Mesangial cell (primary cell): ENCODE measurements at places on chromosomes 3 and 15. TPM values are rescaled to one million over a fixed set of nuclear protein-coding genes. Genes with fewer than 3 reads are reported as not detected.

Gene PRKCD
- 8.2 and 9.9 TPM in 2 replicates for total RNA-seq

Gene GRAMD2A
- 0.16 and 1.1 TPM in 2 replicates for total RNA-seq

Gene ABHD10
- 16.1 and 29.0 TPM in 2 replicates for total RNA-seq

Gene CFAP100
- total RNA-seq, result not detected in 2 replicates

Gene SPATA12
- total RNA-seq, result 0.13 and 0.16 TPM in 2 replicates

Gene CNTN3
- under 0.01 TPM in 1 of 2 replicates, not detected in the other for total RNA-seq

Gene ITGA11
- 7.8 and 83.4 TPM in 2 replicates for total RNA-seq

Gene UQCC5
- 1.3 and 2.0 TPM in 2 replicates for total RNA-seq

Gene NUTM1
- not detected in 2 replicates for total RNA-seq

Gene TBCCD1
- total RNA-seq, result 10.0 and 14.2 TPM in 2 replicates

Gene C3orf33
- total RNA-seq, result 0.81 and 4.1 TPM in 2 replicates

Gene TERC
- total RNA-seq, result 67.2 and 103 TPM in 2 replicates

Gene CADM2
- not detected in 2 replicates for total RNA-seq

Gene SYNPR
- not detected in 2 replicates for total RNA-seq

Gene TM6SF1
- total RNA-seq, result 0.33 and 1.4 TPM in 2 replicates

Gene MORC1
- total RNA-seq, result not detected in 2 replicates

Gene ACAD11
- total RNA-seq, result 5.5 and 13.9 TPM in 2 replicates

Gene GOLGA6L1
- total RNA-seq, result not detected in 2 replicates

Gene NOX5
- total RNA-seq, result 0.16 and 1.1 TPM in 2 replicates

Gene WHAMM
- 4.2 and 9.3 TPM in 2 replicates for total RNA-seq

Gene CDAN1
- 9.0 and 10.3 TPM in 2 replicates for total RNA-seq

Gene DPH3
- 8.0 and 12.4 TPM in 2 replicates for total RNA-seq

Gene ALDH1A2
- 23.1 and 31.2 TPM in 2 replicates for total RNA-seq

Gene TRIM42
- total RNA-seq, result not detected in 2 replicates

Gene GREM1
- total RNA-seq, result 55.8 and 78.7 TPM in 2 replicates

Gene HHATL
- total RNA-seq, result not detected in 2 replicates

Gene GOLGA6L7
- not detected in 2 replicates for total RNA-seq

Gene SRGAP3
- total RNA-seq, result 0.33 and 2.8 TPM in 2 replicates
